ENCODE measurements at places on chromosomes 2 and 18.

DNA sequence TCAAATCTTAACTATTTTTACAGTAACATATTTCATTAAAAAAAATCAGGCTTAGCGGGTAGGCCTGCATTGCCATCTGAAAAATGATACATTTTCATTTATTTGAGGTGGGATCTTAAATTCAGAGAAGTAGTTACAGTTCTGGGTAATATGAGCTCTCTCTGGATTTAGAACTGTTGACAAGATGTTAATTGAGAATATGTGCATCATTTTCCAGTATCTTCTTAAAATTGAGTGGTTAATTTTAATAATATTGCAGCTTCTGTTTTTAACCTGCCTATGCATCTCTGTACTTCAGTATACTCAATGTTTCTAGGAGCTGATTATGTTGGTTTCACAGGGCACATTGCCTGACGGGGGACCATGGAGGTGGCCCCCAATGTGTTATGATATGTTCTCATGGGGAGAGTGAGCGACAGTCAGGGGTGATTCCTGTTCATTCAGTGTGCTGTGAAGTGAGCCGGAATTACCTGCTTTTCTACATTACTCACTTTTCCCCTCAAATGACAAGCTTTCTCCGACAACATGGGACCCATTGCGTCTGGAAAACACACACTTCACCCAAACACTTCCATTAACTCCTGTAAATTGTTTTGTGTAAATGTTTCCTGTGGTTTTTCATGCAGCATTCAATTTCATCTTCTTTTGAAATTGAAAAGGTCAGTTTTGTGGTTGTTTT is 406.2 kb downstream of the MTX2 start:
- no peak for DNase-seq

- no peak for DNase-seq
Observed at GRCh38 chr2:9463698-9464034, 10.7 kb upstream of the IAH1 start.

DNA sequence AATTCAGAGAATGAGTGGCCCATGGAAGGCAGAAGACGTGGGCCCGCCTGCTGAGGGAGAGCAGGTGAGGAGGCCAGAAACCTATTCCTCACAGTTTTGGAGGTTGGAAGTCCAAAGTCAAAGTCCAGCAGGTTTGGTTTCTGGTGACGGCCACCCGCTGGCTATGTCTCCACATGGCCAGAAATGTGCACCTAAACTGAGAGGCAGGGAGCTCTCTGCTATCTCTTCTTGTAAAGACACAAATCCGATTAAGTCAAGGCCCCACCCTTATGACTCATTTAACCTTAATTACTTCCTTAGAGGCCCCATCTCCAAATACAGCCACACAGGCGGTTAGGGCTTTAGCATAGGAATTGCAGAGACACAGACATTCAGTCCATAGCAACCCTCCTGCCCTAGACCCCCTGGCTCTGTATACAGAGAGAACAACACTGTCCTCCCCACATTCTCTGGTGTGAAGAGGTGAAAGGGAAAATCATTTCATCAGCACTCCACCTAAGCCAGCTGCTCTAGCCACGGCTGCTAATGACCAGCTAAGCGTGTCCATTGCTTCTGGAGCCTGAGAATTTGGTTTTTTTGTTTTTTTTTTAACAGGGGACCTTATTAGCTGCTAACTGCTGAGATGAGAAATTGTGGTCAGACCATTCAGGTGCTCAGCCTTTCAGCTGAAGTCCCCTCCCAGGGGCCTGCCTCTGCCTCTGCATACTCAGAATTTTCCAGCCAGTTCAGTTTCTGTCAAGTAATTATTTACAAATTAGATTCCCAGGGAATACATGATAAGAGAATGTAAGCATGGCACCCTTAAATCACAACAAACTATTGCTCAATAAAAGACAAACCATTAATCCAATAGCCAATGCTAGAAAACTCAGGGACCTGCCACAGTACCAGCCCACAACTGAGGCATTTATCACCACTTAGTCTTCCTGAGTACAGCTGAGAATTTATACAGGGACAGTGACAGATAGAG is 368.7 kb upstream of the ID2 start:
- DNase-seq, result no peak

GRCh38 chr2:32946314-32947075 is at the start of gene LTBP1:
LTBP1 (plus strand) TSS chr2:32946953; CDS start chr2:32947325, 372 bp downstream.
- no peak for DNase-seq

- DNase-seq, result no peak
Observed at GRCh38 chr2:207459990-207460757, 69.6 kb upstream of the CREB1 start.

GRCh38 chr18:48975817-48976649 is 25.3 kb upstream of the SMAD7 start:
- no peak for DNase-seq

- no peak for DNase-seq
Observed at GRCh38 chr2:240558236-240558761, 511 bp upstream of the ANKMY1 start.

DNA sequence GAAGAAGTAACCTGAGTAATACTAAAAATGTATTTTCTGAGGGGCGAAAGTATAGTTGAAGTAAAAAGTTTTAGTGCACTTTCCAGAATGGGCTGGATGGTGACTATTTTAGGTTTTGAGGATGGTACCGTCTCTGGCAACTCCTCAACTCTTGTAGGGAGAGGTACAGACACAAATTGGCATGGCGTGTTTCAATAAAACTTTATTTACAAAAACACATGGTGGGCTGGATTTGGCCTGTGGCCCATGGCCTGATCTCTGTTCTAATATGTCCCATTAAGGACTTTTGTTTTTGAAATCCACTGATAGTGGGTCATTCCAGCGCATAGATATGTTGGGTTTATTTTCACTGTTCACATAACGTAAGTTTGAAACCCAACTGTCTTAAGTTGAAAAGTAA is 132.8 kb downstream of the AGAP1 start:
- no peak for DNase-seq

DNA sequence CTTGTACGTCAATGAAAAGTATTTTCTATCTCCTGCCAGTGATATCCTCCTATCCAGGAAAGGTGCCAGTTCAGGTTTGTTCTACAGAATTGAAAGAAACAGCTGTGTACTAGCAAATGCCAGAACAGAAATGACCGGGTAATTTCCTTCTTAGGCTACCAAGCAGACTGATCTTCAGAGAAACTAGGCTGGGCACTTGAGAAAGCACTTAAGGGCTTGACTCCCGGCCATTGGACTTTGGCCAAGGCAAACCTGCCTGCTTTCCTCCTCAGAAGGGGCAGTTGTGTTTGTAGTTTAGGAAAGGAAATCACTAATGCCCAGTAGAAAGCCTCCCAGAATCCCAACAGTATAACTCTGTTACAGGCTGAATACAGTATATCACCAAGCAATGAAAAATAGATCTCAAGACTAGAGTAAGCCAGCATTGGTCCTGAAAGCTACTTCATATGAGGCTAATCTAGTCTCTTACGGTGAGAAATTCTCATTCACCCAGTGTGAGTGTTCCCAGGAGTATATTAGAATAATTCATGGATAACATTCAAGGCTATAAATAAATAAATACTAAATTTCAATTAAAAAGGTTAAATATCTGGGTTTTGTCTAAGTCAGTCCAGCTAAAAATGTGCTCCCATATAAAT is 43.0 kb upstream of the COL5A2 start:
- DNase-seq, result no peak

DNA sequence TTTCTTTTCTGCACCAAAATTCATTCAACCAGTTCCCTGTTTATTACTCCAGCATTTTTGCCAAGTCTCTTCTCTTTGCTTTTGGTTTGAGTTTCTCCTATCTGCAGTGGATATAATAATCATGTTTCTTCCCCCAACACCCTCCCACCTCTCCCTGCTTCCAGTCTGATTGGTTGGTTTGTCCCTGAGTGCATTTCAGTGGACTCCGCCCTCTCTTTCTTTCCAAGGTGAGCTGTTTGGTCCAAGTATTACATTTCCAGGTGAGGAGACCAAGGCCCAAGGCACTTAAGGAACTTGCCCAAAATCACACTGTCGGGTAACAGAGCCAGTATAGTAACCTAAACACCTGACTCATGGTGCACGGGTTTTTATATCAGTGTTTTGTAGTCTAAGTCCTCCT is 17.7 kb downstream of the MRO start:
- DNase-seq, result no peak

DNA sequence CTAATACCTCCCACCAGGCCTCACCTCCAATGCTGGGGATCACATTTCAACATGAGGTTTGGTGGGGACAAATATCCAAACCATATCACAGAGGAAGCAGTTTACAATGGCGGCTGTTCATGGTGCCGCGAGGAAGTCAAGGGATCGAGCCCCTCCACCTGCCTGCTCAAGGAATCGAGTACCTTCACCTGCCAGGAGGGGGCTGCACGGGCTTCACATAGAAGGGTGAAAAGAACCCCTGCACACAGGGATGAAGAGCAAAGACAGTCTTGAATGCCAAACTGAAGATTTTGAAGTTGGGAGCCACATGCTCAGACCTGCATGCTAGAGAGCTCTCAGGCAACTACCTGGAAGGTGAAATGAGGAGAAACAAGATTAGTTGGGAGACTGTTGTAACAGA is 110.3 kb downstream of the KCNF1 start:
- DNase-seq, result no peak
